Stimulated activated CD8-positive, alpha-beta memory T cell treated with anti-CD3 and anti-CD28 coated beads, Interleukin-4, amount 100 ng/mL, for 48 hours (primary cell): ENCODE measurements at places on chromosomes 12 and 14.

DNA sequence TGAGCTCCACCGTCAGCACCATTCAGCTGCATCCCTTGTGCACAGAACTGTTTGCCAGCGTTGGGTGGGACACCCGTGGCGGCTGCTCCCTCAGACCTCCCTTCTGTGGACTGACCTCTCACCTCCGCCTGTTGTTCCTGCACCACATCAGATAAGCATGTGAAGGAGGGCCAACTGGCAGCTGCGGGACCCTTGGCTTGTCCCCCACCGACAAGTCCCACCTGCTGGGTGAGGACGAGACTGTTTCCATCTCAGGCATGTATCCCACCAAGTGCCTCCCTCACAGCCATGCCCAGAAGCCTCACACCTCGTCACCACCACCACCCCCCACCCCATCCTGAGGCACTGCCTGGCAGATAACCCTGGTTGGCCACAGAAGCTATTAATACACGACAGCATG, 18.6 kb upstream of the TEAD4 start:
- no peak for DNase-seq

DNA sequence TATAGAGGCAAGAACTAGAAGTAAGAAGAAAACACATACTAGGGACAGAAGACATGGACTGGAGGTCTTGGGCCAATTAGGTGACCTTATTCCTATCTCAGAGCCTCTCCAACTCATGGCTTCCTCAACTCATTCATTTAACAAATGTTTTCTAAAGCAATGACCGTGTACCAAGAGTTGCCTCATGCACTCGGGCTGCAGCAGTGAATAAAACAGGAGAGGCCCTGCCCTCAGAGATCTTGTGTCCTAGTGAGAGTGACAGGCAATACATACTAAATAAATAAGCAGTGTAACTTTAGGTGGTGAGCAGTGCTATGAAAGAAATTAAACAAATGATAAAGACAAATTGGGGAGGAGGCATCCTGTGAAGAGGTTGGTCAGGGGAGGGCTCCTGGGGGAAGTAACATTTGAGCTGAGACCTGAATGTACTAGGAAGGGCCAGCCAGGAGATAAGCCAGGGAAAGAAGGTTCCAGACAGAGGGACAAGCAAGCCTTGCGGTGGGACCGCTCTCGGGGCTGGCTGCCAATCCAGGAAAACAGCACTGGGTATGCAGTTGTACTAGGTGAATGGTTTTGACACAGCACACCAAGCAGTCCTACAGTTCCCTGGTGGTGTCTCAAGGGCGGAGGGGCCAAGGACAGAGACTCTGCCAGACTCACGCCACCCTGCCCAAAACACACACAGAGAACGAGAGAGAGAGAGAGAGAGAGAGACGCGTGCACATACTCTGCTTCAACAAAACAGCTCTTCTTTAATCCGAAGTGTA, 1.3 kb downstream of the NINJ2 start:
- no peak for DNase-seq

- DNase-seq, result no peak
These were observed 164.2 kb downstream of the ALG10 start for GRCh38 chr12:34186492-34186891.

DNA sequence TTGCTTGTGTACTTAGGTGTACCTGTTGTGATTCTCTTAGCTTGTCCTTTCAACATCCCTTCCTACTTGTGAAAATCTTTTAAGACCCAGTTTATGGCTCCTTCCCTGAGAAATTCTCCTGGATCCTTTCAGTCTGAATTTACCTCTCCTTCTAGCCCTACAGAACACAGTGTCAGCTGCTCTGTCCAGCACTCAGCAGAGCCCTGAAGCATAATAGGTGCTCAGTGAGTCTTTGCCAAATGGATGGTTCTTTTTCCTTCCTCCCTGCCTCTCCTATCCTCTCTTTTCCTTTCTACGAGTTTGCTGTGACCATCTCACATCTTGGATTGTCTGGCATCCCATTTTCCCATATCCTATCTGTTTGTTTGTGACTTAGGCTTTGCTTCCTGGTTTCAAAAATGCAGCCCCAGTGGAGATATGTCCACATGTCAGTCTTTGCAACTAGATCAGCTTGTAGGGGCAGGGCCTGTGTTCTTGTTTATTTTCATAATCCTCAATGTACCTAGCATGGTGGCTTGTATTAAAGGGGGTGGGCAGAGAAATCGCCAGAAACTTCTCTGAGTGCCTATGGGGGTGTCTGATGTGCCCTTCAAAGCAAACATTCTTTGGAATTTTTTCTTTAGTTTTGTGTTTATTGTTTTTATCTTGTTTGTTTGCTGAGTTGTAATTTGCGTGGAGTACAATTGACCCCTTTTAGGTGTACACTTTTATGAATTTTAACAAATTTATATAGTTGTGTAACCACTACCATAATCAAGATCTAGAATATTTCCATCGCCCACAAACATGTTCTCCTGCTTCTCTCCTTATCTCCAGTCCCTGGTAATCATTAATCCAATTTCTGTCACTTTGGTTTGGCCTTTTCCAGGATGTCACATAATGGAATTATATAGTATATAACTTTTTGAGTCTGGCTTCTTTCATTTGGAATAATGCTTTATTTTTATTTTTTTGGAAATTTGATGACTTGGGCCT, 62.8 kb downstream of the SMOC1 start:
- no peak for DNase-seq

- DNase-seq, result no peak
These were observed 27.8 kb downstream of the HIP1R start for GRCh38 chr12:122862872-122863701.

- no peak for DNase-seq
These were observed 100.3 kb upstream of the NCOR2 start for GRCh38 chr12:124667506-124668326.

DNA sequence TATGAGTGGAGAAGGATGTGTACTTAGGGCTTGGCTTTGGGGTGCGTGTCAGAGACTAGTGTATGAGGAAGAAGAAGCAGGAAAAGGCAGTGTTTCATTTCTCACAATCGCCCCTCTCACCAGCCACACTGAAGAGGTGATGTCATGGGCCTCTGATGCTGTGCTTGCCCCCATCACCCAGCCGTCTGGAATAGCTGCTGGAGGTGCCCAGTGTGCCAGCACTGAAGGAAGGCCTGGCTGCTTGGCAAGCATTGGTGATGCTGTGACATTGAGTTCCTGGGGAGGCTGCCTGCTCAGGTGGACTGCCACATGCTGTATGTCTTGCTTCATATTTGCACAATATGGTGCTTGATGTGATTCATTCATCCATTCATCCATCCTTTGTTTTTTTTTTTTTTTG, 56.2 kb downstream of the CRADD start:
- no peak for DNase-seq

DNA sequence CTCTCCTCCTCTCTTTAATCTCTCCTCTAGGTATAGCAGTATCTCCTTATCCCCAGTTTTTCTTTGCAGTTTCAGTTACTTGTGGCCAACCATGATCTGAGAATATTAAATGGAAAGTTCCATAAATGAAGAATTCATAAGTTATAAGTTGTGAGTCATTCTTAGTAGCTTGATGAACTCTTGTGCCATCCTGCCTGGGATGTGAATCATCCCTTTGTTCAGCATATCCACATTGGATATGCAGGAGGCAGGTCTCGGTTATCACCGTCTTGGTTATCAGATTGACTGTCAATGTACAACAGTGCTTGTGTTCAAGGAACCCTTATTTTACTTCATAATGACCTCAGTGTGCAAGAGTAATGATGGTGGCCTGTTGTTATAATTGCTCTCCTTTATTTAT, 134.0 kb downstream of the TMEM117 start:
- DNase-seq, result no peak

DNA sequence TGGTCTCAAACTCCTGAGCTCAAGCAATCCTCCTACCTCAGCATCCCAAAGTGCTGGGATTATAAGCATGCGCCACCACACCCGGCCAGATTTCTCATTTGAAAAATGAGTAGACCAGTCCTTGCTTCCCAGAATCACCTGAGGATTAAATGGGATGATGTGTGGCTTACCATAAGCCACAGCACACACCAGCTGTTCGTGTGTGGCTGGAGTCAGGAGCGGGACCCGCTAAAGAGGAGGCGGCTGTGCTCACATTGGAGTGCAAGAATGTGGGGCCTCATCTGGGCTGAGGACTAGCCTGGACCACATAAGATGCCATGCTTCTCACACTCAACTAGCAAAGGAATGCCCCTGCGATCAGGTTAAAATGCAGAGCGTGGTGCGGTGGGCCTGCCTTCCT, 6.7 kb upstream of the ALDH2 start:
- no peak for DNase-seq

GRCh38 chr14:46574221-46574977, 77.2 kb downstream of the RPL10L start:
- DNase-seq, result no peak

GRCh38 chr14:68785534-68786490, 7.1 kb downstream of the ZFP36L1 start:
- peak; percentile 57 for DNase-seq

DNA sequence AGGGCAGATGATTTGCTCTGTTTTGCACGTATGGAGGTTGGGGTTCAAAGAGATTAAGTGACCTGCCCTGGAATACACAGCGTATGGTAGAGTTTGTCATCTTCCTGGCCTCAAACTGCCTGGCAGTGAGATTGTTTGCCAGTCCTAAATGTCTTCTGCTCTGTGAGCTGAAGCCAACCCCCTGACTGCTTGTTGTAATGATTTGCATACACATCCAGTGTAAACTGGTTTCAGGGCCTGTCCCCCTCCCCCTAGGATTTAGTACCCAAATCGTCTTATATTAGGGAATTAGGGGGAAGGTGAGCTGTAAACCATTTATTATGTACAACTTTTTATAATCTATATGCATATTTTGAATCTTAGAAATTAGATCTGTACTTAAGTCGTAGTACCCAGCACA, 38.4 kb downstream of the AKAP3 start:
- DNase-seq, result no peak

DNA sequence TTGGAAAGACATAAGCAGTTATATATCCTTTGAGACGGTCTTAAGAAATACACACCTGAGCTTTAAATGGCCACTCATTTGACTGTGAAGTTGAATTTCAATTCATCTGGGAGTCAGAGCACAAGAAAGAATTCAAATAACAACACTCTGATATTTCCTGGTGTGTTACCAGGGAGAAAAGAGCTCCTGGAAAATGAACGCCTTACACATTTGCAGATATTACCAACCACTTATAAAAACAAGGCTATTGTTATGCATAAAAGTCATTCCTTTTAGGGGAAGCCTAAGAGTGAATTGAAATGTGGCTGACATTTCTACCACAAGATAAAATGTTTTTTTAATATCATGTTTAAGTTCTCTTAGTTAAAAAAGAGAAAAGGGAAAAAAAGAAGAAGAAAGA, 229.2 kb upstream of the PLEKHG7 start:
- no peak for DNase-seq

DNA sequence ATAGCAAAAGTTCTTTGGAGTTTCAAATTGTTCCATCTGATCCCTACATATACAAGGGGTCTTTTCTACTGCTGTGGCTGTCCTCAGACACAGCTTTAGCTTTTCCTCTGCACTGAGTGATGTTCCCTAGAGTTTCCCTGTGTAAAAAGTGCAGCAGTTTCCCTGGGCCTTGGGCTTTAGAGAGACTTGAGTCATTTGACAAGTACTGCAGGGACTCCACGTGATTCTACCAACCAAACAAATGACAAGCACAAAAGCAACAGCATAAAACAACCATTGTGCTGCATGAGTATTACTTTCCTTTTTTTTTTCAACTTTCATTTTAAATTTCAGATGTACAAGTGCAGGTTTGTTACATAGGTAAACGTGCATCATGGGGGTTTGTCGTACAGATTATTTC, 272.8 kb downstream of the PDZRN4 start:
- DNase-seq, result no peak

DNA sequence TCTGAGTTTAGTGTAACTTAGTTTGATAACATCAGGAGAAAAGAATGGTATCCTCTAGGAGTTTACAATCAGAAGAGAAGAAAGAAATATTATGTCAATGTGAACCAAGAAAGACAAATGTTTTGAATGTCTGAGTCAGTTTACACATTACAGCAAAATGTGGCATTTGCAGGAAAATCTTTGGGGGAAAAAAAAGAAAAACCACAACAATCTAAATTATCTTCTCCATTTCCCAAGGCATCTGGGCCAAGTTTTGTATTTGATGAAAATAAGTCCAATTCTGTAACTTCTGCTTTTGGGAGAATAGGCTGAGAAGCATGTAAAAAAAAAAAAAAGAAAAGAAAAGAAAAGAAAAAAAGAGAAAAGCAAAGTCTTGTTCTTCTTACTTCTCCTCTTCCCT, 58.8 kb upstream of the FLRT2 start:
- DNase-seq, result no peak

- no peak for DNase-seq
These were observed 17.3 kb downstream of the TNFAIP2 start for GRCh38 chr14:103140316-103141109.
